Activated naive CD8-positive, alpha-beta T cell treated with anti-CD3 and anti-CD28 coated beads for 36 hours (primary cell): ENCODE measurements at places on chromosomes 6 and 20.

GRCh38 chr6:11542863-11543262, 5.3 kb downstream of the TMEM170B start:
- DNase-seq, result no peak

GRCh38 chr6:100269189-100269588, 195.5 kb downstream of the SIM1 start:
- DNase-seq, result no peak

DNA sequence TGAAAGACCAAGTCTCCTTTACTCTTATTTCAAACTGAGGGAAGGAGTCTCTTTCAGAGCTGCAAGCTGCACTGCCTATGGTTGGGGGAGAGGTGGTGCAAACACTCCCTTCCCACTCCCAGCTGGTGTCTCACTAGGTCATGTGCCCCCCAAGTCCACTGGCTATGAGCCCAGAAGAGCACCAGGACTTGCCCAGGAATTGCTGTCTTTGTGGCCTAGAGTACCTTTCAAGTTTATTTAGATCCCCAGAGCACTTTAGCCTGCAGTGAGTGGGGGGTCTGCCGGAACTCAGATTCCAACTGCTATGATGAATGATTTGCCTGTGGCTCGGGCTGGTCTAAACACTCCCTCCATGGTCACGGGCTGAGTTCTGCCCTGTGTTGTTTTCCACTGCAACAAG, 192.6 kb upstream of the CITED2 start:
- DNase-seq, result no peak

GRCh38 chr6:5674141-5674540, 332.6 kb downstream of the NRN1 start:
- no peak for DNase-seq

- no peak for DNase-seq
These were observed 35.0 kb downstream of the BTBD9 start for GRCh38 chr6:38604700-38605099.

DNA sequence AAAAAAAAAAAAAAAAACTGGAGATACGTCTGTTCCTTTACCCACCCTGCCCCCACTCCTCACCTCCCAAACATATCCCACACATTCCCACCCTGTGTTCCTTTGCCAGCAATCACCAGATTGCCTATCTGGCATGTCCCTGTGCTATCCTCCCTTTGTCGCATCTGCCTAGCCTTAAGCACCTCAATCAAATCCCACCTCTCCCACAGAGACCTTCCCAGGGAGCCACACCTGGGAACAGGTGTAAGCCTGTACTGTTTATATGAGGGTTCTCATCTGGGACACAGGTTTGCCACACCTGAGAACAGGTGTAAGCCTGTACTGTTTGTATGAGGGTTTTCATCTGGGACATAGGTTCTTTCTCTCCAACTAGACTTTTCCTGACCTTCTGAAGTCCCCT, 16.7 kb downstream of the WFDC3 start:
- DNase-seq, result no peak

- no peak for DNase-seq
These were observed 25.1 kb upstream of the FAM8A1 start for GRCh38 chr6:17574866-17575560.

- no peak for DNase-seq
These were observed 34.2 kb downstream of the CLVS2 start for GRCh38 chr6:123030282-123030681.

- no peak for DNase-seq
These were observed 60.9 kb upstream of the MC3R start for GRCh38 chr20:56187534-56188165.

DNA sequence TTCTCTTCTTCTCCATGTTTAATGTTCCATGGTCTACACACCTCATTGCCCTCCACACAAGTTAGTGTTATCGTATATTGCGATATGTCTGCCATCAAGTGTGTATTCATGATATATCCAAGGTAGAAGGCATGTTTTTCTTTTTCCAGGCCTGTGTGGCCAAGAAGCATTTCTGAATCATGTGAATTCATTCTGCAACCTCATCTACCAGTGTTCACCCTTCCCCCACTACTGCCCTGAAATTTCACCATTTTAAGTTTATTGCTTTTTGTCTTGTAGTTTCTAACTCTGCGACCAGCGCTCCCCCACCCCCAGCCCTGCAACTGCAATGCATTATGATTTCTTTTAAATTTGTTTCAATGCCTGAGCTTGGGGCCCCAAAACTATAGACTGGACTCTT, 618.0 kb upstream of the FLRT3 start:
- no peak for DNase-seq

DNA sequence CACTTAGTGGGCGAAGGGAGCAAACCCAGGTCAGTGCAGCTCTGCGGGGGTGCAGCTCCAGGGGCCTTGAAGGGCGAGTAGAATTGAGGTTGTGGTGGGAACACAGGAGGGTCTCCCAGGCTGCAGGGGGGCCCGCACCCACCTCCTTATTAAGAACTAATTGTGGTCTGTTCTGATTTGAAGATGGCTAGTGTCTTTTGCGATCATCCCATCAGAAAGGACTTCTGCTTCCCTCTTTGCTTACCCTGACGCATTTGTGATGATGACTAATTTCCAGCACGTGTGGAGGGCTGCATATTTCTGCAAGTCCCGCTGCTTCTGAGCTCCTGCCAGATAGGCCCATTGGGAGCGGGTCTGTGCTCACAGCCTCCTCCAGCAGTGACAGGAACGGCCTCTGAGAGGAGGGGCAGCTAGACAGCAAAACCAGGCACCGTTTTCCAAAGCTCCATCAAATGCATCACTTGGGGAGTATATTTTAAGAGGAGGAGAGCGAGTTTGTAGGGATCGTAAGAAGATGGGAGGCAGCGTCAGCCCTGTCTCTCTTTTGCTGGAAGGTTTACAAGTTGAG, 268.9 kb downstream of the CDH4 start:
- DNase-seq, result no peak

DNA sequence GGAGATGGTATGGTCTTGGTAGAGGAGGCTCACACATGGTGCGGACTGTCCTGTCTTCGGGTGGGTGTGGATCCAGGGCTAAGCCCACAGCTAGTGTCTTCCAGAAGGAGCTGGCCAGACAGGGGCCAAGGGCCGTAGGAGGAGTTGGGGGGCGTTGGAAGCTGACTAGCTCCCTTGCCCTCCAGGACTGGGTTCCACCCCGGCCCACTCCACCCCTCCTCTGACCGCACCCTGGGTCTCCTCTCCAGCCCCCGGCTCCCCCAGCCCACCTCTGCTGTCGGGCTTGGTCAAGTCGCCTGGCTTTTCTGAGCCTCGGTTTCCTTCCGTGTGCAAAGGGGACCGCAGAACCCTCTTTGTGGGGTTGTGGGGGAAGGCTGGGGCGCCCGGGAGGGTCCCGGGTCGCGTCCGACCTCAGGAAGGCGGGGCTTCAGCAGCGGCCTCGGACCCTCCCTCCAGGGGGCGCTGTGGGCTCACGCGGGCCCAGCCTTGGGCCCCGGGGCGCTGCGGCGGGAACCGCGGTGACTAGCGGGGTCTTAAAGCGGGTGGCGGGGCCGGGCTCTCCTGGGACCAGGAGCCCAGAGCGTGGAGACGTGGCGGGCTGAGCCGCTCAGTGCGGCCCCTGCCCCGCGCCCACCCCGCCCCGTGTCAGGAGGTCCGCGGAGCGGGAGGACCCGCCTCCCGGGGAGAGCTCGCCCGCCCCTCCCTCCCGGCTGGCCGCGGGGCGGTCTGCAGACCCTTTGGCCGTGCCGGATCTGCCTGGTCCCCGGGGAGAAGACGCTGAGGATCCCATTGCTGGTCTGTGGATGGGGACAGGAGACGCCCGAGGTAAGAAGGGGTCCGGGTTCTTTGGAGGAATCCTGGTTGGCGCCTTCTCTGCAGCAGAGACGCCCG, 5.4 kb downstream of the NPBWR2 start:
- DNase-seq, result peak; percentile 78

DNA sequence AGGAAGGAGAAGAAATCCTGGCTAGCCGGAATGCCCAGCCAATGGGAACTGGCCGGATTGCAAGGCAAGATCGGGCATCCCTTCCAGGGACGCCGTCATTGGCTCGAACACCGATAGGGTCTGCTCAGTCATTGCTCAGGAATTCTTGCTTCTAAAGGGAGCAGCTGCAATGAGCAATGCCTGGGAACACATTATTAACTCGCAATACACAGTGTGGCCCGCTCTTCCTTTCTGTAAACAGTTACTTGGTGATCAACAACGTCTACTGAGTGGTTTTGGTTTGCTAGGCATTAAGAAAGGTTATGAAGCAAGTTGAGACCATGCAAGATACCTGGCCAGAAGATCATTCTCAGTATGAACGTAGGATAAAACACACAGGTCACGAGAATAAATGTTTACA, 165.4 kb upstream of the CITED2 start:
- DNase-seq, result no peak

DNA sequence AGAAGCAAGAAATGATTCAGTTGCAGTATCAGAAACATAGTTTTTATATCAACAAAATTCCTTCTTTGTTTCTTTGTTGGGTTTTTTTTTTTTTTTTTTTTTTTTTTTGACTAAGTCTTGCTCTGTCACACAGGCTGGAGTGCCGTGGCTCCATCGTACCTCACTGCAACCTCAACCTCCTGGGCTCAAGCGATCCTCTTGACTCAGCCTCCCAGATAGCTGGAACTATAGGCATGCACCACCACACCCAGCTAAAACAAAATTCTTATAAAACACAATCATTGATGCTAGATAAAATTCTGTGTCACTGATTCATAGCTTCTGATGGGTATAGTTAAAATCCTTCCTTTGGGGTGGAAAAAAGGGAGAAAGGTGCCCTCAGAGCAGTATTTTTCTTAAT, 110.3 kb upstream of the TNFAIP3 start:
- no peak for DNase-seq

- DNase-seq, result no peak
These were observed 2.4 kb upstream of the SCGN start for GRCh38 chr6:25649611-25650010.

DNA sequence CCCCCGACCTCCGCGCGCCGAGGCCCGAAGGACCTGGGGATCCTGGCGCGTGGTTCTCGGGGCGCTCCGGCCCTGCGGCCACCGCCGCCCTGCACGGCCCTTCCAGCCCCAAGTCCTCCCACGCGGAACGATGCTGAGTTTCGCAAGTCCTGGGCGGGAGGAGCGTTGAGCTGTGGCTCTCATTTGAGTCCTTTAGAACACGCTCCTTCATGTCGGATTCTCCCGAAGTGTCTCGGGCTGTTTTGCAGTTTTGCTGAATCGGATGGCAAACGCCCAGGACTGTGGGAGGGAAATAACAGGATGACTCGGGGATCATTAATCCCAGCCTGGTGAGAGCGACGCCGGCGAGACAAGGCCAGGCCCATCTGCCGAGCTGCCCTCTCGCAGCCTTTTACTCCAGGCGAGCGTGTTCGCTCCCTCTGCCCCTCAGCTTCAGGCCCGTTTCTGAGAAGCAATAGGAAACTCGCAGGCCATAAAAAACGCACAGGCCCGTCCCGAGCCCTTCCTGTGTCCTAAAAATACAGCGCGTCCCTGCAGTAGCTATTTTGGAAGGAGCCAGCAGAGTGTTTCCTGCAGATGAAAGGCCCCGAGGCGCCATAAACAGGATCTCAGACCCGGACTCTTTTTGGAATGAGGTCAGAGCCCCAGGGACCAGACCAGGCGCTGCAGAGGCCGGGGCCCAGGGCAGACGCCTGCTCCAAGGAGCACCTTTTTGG, 153.5 kb downstream of the DLL1 start:
- no peak for DNase-seq

DNA sequence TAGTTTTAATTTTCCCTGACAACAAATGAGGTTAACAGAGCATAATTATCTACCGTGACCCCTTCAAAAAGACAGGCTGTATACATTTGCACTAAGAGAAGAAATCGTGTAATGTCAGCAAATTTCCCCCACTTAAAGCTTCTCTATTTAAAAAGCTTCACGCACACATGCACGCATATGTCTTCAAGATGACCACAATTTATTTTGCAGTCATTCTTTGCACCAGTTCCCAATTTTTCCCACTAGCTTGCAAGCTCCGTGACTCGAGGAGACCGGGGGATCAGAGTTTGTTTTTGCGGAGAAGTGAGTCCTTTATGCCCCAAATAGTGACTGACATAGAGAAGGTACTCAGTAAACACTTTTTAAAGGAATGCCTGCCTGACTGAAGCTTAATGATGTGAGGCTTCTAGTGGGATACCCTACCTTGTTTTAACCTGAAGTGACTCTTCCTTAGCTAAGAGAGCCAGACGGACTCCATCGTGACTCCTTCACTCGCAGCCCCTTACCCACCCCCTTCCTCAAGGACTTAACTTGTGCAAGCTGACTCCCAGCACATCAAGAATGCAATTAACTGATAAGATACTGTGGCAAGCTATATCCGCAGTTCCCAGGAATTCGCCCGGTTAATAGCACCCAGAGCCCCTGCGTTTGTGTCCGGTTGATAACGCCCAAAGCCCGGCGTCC, 9.3 kb upstream of the NQO2 start:
- DNase-seq, result no peak

DNA sequence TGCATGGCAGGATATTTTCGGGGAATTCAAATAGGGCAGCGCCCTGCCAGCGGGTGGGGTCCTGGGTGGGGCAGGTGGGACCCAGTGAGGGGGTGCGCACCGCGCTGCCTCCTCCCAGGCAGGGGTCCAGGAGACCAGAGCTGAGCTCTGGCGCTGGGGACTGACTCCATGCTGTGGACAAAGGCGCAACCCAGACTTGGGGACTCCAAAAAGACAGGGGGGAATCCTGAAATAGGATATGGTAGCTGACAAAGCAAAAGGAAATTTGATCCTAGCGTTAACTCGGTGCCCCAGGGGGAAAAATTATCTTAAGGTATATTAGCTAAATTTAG, 23.6 kb downstream of the TFAP2A start:
- DNase-seq, result no peak

- DNase-seq, result no peak
These were observed 581.8 kb downstream of the EPM2A start for GRCh38 chr6:145153495-145153894.

DNA sequence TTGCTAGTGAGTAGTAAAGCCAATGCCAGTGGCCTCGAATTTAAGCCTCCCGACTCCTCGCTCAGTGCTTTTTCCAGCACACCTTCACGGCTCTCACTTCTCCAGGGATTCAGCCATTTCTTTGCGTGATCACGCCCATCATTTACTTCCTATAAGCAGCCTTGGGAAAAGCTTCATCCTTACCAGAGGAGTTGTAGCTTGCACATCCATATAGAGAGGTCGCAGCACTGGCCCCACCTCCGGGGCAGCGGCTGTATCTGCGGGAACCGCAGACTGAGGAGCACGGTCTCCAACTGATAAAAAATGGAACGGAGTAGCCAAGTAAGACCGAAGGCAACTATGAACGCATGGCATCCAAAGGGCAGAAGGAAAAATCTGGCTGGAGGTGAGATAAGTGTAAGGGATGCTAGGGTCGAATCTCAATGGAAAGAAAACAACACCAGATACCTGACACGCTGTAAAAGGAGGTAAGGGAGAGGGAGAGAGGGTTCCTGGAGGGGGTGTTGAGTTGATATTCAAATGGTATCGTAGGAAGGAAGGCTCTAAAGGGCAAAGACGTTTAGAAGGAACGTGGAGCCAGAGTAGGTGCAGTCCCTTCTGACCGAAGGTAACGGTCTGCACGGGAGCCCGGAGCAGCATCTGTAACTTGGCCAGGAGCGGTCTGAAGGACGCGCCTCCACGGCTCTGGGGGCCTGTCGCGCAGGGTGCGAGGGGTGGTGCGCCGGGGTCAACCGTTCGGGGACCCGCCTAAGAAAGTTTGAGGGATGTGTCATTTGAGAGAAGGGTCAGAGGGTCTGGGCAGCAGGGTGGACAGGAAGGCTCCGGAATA, 640 bp downstream of the NFS1 start:
- DNase-seq, result no peak

- DNase-seq, result no peak
These were observed 75.2 kb upstream of the TOP1 start for GRCh38 chr20:40953416-40953815.
